ENCODE measurements at places on chromosomes 2 and 18.

DNA sequence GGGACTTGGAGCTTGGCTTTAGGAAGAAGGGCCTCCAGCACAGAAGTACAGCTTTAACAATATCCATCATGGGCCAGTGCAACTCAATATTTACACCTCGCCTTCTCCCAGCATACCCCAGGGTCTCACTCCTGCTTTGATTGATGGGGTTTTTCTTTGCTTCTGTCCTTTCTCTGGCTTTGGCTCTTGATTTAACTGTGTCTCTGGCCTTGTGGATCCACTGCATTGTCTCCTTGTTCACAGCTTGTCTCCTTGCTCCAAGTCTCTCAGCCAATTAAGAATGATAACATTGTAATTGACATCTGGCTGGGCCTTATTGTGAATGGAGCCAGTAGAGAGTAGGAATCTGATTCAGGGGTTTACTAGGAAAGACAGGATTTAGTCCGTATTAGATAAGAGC lies 1019.5 kb downstream of the TMEM182 start:
- DNase-seq, result no peak

GRCh38 chr2:50719837-50720696 lies 311.9 kb downstream of the NRXN1 start:
- DNase-seq, result no peak

GRCh38 chr2:241190291-241190981 lies 2.0 kb downstream of the ANO7 start:
- DNase-seq, result no peak

DNA sequence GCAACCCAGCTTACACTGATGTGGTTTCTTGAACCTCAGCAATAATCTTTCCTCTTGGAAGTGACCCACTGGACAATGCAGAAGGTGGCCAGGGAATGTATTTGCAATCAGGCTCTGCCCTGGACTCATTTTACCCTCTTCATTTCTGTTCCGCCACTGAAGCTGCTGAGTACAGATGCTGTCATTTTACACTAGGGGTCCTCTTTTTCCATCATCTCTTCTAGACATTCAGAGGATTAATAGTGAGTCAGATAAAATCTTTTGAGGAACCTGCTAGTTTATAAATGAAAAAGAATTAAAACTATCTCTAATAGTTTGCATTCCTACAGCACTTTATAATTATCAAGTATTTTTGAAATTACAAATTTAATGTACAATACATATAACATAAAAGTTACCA lies 87.9 kb upstream of the PNPT1 start:
- DNase-seq, result no peak

GRCh38 chr2:36859366-36859792 lies 107.0 kb downstream of the STRN start:
- DNase-seq, result no peak

DNA sequence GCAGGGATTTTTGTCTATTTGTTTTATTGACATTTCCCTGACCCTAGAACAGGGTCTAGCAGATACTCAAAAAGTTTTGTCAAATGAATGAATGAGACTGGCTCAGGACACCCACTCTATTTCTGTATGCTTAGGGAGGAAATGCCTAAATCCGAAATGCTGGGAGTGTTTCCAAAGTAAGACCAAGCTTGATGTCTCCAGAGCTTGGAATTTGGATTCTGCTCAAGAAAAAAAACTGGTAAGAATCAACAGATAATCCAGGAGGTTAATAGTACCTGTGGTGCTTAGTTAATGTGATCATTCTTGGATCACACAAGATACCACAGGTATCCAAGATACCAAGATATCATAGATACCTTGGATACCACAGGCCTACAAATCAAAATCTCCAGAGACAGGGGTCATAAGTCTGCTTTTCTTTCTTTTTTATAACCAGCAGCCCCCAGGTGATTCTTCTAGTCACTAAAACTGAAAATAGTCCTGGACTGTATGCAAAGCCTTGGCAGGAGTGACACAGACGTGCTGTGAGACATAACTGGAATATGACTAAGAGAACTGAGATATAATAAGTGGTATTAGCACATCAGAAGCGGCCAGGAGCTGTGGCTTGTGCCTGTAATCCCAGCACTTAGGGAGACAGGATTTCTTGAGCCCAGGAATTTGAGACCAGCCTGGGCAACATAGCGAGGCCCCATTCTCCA lies 39.9 kb upstream of the SP3 start:
- no peak for DNase-seq

DNA sequence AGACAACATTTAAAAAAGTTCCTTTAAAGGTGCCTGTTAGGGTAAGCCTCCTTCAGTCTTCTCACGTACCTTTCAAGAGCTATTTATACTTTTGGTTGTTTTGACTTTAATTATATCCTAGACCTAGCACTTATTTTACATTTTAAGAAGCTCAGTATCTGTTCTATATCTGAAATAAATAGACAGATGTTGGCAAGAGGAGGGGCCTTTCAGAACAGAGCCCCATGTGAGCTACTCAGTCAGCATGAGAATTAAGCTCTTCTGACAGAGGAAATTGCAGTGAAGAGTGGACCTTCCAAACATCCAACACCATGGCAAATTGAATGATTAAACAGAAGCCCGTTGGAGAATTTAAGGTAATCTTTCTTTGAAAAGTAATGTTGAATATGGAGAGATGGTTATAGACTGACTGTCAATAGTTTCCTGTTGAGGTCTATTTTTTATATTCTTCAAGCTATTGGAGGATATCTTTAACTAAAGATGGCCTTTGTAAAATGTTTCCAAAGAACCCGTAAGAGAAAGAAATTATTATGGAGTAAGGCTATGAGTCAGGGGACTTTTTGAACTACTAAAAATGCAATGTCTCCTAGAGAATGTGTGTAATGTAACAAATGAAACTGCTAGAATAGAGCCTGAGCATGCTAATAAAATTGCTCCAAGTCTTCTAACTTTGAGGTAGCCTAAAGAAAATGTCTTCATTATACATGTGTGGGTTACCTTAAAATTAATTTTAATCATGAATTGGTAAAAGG lies 17.3 kb downstream of the NYAP2 start:
- no peak for DNase-seq

GRCh38 chr2:165469417-165469816 lies at the start of gene CSRNP3:
Gene CSRNP3 (plus strand): TSS chr2:165469698. CDS start chr2:165595066, 125,368 bp downstream.
- no peak for DNase-seq

- no peak for DNase-seq
These were observed 103.5 kb downstream of the SPTBN1 start for GRCh38 chr2:54559593-54560145.

- DNase-seq, result no peak
These were observed 112.2 kb downstream of the SRBD1 start for GRCh38 chr2:45498661-45499550.

GRCh38 chr18:12000072-12000659 lies 18.9 kb downstream of the IMPA2 start:
- no peak for DNase-seq

DNA sequence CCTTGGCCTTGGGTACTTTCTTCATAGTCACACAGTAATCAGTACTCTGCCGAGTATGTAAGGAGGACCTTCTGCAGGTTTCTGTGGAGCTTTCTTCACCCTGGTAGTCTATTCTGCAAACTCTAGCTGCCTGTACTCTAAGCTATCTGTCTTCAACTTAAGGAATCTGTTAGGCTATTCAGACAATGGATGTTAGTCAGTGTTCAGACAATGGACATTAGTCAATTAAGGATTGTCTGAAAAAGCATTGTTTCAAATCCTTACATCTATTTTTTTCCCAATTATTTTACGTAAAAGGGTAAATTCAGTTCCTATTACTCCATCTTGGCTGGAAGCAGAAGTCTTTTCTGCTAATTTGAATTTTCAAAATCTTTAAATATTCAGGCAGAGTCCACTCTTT lies 75.7 kb downstream of the WDR7 start:
- no peak for DNase-seq

DNA sequence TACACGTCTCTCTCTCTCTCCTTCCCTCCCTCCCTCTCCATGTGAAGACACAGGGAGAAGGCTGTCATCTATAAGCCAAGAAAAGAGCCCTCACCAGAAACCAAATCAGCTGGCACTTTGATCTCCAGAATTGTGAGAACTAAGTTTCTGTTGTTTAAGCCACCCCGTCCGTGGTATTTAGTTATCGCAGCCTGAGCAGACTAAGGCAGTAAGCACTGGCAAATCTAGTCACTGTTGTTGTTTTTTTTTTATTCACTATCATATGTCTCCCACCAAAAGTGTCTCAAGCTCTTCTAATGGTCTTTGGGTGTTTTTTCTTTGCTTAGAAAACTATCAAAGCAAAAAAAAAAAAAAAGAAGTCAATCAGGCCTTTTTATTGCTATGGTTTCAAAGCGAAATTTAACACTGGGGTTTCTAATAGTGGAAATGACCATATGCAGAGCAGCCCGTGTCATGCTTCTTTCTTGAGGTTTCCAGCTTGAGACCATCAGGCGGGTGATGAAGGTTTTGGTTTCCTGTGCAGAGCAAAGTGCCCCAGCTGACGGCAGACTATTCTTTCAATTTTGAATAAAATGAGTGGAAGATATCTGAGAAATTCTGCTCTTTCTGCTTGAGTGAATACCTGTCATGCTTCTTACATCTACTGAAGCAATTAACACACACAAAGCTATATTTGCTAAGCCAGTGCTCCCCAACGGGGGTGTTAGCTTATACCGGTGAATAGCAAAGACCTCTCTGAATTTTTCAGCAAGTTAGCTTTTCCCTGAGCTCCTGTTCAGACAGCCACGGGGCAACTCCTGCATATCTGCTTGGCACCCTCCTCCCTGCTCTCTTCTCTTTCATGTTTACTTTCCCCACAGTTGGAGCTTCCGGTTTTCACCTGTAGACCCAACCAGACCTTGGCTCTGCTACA lies 394.1 kb upstream of the ATP5MC3 start:
- DNase-seq, result no peak

DNA sequence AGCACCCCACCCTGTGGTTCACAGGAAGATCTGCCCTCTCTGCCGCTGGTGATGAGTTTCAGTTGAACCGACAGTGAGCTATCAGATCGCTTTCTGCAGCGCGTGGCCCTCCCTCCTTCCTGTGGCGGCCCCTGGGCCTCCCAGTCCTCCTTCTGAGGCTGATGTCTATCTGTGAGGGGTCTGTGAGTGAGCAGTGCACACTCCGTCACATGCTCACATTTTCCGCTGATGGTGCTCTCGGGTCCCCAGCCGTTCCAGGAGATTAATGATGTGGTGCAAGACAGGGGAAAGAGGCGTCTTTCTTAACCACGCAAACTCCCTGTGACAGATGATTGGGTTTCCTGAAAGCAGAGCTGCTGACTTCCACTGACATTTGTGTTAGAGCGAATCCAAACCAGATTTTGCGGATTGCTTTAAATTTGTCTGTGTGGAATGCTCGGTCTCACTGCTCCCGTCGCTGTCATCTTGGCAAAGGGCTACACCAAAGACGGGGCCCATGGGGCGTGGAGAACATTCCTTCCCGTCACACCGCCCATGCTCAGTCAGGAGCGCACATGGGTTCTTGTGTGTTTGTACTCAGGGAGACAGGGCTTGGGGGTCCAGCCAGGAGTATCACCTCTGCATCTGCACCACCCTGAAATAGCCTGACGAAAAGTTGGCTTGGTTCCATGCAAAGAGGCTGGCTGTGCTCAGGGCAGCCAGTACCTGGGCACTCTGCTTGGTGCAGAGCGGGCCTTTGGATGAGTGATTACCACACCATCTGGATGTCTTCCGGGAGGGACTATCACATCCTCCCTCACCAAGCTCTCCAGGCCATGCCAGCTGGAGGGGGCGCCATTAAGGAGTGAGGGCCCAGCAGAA lies 154.7 kb upstream of the HS6ST1 start:
- no peak for DNase-seq

GRCh38 chr2:101230541-101231001 lies 22.1 kb upstream of the CNOT11 start:
- DNase-seq, result no peak

DNA sequence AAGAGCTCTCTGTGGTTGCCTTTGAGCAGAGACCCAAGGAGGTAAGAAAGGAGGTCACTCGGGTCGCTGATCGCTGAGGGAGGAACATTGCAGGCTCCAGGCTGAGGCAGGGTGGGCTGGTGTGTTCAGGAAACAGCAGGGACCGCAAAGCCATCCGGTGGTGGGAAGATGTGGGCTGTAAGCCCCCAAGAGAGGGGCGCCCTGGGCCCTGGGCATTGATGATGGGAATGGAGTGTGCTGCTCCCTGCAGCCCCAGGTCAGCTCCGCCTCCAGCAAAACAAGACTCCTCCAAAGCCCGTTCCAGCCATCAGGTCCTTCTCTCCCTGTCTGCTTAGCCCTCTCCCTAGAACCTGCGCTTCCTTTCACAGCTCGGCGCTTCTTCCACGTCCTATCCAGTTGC lies 229.7 kb downstream of the KLHL29 start:
- no peak for DNase-seq

GRCh38 chr2:10045561-10046355 lies 2.4 kb downstream of the KLF11 start:
- DNase-seq, result no peak

DNA sequence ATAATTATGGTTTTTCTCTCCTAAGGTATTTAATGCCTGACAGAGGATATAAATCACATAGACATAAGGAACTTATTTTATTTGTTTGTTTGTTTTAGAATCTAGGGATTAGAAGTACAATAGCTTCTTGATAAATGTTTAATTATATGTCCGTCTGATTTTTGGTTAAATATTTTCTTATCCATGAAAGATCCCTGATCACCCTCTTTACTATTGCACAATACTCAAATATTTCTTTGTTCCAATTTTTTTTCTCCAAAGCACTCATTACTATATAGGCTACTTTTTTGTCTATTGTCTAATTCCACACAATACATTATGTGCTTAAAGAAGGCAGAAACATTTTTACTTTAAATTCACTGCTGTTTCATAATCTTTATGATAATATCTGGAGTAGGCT lies 875.8 kb downstream of the TDRD15 start:
- DNase-seq, result no peak

- no peak for DNase-seq
These were observed 266.6 kb downstream of the CYP26B1 start for GRCh38 chr2:71880846-71881610.

DNA sequence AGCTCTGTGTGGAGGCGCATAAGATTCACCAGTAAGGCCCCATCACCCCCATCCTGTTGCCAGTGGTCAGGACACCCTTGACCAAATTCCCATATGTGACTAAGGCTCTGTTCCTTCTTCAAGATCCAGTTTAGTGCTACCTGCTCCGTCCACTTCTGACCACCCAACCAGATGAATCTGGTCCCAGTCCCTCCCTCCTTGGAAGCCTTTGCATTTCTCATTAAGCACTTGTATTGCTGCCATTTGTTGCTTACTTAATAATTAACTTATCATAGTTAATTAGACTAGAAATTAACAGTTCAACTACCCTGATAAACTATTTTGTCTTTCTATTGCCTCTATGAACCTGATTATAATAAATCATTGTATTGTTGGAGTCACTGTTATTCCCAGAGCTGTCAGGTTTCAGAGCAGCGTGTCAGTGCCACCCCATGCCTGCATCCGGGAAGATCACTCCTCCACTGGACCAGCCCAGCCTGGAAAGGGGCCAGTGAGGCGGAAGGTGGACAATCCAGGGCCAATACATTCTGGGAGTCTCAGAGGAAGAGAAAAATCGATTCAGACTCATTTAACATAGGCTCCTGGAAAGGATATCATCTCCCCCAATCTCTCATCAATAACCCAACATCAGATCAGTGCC lies 9.5 kb upstream of the NAT8 start:
- DNase-seq, result no peak

GRCh38 chr2:241137276-241138190 lies 11.7 kb downstream of the PASK start:
- DNase-seq, result no peak

GRCh38 chr2:185757356-185757755 lies 18.8 kb downstream of the FSIP2 start:
- DNase-seq, result no peak

- DNase-seq, result no peak
These were observed 178.9 kb downstream of the TMEM182 start for GRCh38 chr2:102940684-102941083.

- no peak for DNase-seq
These were observed 783 bp downstream of the BUB1 start for GRCh38 chr2:110677080-110677479.

Data from stimulated activated CD4-positive, alpha-beta T cell treated with anti-CD3 and anti-CD28 coated beads, Interleukin-1b, Interleukin-23, amount 100 ng/mL, for 1 hour (primary cell).